Spinal cord (tissue), 10 donors: ENCODE measurements at places on chromosomes 1 and 21.

DNA sequence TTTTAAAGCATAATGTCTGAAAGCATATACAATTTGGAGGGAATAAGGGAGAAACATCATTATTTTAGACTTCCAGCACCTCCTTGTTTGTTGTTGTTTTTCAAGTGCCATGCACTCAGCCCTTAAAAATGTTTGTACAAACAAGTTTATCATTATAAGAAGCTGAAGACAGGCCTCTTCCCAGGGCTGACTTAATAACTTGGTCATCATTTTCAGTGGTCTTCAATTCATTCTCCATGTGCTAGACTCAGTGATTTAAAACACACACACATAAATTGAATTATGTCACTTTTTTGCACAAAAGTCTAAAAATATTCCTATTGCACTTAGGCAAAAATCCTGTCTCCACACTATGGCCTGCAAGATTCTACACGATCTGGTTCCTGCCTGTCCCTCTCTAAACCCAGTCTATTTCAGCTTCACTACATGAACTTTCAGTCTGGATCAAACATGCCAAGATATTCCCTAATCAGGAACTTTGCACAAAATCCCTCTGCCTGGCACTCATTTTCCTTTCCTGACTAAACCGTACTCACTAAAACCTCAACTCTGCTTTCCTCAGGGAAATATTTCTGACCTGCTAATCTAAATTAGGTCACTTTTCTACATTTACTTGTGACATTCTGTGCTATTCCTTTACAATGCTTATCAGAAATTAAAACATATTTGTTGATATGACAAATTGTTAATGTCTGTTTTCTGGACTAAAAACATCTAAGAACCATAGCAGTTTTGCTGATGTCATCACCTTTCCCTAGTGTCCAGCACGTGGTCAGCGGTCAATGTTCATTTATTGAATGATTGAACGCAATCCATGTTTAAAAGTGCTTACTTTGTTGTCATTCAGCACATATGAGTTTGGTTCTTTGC lies 14.8 kb upstream of the GBP5 start:
- no peak for DNase-seq

DNA sequence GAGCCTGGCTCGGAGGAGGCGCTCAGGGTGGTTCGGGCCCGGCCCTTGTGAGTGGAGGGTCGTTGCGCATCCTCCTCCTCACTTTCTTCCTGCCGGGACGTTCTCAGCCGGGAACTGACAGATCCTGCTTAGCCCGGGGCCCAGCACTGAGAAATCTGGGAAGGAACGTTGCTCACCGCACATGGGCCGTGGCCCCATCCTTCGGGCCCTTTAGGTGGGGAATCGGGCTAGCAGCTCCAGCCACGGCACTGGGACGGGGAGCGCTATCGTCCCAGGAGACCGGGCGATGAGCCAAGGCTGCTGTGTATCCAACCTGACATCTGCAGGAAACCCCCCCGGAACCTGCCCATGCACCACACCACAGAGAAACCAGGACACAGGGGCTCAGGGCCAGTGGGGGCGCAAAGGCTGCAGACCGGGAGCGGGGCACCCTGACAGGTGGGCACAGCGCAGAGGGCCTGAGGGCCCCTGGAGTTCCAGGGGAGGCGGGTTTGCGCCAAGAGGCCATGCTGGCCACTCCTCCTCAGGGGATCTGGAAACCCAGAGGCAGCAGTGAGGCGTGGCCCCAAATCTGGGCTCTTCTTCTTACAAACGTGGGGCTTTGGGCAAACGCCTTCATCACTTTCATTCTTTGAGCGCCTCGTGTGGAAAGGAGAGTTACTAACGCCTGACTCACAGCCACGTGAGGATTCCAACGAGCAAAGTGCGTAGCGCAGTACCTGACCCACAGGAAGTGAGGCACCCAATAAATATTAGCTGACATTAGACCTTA lies at the start of gene SH2D5:
SH2D5 (minus strand) TSS at position 116 of the 772 bp plus-strand sequence. CDS start 4,659 bp downstream, outside the sequence.
- DNase-seq = no peak

GRCh38 chr1:17052038-17052437 lies 1.8 kb downstream of the SDHB start:
- no peak for DNase-seq

DNA sequence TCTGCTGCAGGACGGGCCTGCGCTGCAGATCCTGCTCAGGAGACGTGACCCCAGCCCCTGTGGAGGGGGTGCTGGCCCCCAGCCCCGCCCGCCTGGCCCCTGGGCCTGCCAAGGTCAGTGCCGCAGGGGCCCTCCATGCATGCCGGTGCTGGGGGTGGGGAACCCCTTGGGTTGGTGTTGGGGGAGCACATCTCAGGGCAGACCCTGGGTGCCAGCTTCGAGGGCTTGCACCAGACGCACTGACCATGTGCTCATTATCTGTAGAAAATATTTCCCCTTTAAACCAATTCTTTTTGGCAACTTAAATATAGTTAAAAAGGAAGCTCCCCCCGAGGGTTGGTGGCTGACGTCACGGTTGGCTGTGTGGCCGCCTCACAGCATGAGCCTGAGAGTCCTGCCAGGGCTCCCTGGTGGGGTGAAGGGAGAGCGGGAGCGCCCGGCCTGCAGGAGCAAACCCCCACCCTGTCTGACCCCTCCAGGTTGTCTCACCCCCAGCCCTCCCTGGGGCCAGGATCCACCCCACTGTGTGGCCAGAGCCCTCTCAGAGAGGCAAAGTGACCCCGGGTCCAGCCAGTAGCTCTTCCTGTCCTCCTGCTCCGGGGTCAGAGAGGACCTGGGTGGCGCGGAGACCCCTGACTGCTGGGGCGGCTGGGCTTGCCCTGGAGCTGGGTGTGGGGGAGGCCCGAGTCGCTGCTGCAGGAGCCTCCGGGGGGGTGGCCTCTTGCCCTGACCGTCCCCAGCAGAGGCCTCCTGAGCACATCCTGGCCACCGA lies 5.3 kb upstream of the PFKL start:
- DNase-seq = no peak

GRCh38 chr1:218482683-218483082 lies 137.5 kb downstream of the TGFB2 start:
- no peak for DNase-seq

- peak; percentile 71 for DNase-seq
Measured at GRCh38 chr1:108913105-108913948, 36.5 kb downstream of the GPSM2 start.

DNA sequence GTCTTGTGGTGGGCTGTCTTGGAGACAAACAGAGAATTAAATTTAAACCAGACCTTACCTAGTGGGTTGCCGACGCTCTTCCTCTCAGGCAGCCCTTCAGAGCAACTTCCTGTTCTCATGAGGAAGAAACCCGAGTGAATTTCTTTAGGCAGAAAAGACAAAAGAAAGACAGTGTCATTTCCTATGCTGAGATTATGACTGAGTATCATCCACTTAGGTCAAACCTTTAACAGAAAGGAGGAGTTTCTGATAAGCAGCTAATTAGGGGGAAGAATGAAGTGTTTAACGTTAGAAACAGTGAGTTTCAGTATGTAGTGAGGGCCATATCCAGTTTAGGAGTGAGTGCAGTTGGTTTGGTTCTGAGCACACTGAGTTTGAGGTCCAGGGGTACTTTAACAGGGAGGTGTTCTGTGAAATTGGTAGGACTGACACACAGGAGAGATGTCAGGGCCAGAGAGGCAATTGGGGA lies 38.7 kb downstream of the FASLG start:
- no peak for DNase-seq

DNA sequence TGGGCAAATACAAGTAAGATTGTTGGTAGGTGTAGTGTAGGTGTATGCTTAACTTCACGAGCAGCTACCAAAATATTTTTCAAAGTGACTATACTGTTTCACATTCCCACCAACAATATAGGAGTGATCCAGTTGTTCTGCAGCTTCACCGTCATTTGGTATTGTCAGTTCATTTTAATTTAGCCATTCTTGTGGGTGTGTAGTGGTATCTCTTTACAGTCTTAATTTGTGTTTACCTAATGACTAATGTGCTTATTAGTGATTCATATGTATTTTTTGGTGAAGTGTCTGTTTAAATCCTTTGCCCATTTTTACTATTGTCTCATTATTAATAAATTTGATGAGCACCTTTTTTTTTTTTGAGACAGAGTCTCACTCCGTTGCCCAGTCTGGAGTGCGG lies 35.4 kb downstream of the RCSD1 start:
- no peak for DNase-seq

DNA sequence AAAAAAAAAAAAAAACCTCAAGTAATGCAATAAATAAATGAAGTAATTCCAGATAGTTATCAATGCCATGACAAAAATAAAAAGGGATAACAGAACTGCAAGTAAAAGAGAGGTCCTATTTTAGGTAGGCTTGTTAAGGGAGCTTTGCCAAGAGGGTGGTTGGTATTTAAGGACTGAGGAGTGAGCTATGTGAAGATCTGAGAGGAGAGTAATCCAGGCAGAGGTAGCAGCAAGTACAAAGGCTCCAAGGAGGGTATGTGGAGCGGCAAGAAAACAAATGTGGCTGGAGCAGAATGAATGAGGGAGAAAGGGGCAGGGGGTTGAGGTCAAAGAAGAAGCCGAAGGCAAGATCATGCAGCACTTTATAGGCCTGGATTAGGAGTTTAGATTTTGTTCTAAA lies 59.9 kb upstream of the CDC42BPA start:
- DNase-seq = no peak

GRCh38 chr1:230851291-230851691 lies 17.0 kb downstream of the C1orf198 start:
- no peak for DNase-seq

- DNase-seq = no peak
Measured at GRCh38 chr1:180662709-180663108, 30.9 kb downstream of the XPR1 start.

DNA sequence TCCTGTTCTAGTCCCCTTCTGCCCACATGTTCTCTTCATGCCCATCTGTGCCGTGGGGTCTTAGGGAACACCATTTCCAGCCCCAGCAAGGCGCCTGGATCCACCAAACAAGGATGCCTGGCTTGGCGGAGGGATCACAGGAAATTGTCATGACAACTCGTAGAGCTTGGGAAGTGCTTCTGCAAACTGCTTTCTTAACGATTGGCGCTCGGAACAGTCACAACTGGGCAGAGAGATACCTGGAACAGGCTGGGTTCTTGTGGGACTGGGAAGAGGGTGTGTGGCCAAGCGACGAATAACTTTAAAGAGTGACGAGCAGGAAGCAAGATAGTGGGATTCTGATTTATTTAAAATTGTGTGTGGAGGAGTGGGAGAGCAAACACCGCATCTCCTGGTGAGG lies 329.8 kb downstream of the RPS6KC1 start:
- no peak for DNase-seq

DNA sequence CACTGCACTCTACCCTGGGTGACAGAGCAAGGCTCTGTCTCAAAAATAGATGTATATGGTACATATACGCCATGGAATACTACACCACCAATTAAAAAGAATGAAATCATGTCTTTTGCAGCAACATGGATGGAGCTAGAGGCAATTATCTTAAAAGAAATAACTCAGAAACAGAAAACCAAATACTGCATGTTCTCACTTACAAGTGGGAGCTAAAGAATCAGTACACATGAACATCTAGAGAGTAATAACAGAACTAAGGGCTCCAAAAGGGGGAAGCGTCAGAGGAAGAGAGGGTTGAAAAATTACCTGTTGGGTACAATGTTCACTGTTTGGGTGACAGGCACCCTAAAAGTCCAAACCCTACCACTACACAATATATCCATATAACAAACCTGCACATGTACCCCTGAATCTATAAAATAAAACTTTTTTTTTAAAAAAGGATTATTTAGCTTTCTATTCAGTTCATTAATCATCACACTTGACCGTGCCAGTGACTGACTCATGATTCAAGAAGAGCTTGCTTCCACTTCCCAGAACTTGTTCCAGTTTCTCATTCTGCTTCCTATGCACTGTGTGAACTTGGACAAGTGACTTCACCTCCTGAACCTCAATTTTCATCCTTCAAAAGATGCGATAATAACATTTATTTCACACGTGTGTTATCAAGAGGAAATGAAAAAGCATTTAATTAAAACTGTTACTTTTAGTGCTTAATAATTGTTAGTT lies 109.6 kb downstream of the PLPP3 start:
- no peak for DNase-seq

- no peak for DNase-seq
Measured at GRCh38 chr1:227885135-227885647, 62.5 kb downstream of the WNT9A start.

DNA sequence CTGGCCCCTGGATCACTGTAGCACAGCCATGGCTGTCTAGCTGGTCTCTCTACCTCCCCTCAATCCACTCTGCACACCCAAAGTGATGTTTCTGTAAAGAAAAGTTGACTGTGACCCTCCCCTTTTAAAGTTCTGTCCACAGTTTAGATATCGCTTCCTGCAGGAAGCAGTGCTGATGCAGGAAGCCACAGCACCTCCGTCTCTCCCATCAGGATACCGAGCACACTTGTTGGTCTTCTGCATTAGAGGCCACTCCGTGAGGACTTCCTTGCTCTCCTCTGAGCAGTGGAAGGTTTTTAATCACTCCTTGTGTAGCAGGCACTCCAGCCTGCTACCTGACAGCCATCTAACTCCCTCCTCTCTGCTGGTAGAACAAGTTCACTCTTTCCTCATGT lies 69.5 kb downstream of the GADD45A start:
- no peak for DNase-seq

GRCh38 chr1:226863446-226863845 lies 7.0 kb upstream of the PSEN2 start:
- no peak for DNase-seq

DNA sequence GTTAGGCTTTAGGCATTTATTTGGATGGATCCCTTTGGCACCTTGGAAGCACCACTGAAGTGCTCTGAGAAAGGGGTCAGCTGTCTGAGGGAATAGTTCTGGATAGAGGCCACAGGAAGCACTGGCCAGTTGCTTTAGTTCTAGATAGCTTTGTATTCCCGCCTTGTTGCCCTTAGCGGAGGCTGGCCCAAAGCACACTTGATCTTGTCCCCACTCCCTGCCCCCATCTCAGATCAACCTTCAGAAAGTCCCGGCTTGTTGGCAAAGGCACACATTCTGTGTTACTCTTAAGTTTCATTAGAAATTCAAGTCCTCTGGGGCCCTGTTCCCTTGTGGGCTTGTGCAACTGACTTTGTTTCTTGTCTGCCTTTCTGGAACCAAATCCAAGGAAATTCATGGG lies 15.2 kb upstream of the NBL1 start:
- peak; percentile 54 for DNase-seq

DNA sequence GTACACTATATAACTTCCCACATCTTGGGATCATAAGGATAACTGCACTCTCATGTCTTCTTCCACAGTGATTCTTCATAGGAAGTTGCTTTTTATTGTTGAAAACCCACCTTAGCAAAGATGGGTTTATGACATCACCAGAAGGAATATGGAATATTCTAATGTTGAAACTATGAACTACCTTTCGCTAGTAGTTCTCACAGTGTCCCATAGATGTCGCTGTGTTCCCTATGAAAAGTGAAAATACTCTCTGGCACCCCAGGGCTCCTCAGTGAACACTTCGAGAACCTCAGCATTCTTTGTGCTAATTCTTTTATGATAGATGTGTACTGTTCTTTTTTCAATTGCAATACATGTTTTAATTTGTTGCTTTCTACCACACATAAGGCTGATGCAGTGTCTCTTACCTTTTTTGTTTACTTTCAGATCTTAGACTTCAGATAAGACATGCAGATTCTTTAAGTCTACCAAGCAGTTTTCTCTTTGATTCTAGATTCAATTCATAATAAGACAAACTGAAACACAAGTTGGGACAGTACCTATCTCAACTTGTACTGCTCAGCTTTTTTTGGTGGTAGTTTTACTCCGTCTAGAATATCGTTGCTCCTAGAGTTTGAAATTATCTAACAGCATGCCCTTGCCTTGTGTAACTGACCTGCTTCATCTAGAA lies 90.8 kb downstream of the GTF2B start:
- no peak for DNase-seq
